ENCODE measurements at places on chromosomes 16 and 17.

- no peak for DNase-seq
Measured at GRCh38 chr17:40338058-40338457, 26.5 kb downstream of the GJD3 start.

DNA sequence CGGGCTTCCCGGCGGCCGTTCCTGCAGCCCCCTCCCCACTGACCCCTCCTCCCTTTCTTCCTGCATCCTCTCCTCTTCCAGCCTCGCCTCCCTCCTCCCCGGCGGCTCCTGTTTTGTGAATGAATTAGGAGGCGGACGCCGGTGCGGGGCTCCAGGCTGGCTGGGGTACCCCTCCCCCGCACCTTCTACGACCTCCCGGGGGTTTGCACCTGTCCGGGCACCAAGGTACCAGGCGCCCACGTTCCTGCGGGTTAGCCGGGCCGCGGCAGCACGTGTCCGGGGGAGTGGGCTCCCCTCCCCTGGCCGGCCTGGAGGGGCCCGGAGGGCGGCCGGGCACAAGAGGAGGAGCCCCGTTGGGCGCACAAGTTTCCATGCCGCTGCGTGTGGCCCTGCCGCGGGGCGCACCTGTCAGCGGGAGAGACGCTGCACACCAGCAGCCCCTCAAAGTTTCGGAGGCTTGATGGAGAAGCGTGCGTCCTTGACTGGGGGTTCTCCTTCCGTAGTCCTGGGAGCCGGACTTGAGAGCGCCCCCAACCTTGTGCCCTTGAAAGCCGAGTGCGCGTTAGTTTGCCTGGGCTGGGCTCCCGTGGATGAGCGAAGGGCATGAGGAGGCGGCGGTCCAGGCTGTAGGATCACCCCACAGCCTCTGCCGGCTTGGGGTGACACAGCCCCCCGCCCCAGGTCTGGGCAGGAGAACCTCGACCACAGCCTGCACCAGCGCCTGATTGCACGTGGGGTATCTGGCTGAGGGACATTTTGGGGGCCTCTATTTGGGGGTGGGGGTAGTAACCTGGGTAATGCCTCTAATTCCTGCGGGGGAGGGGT, 1.2 kb downstream of the HAS3 start:
- DNase-seq, result no peak

GRCh38 chr16:80208015-80208414, 332.8 kb upstream of the DYNLRB2 start:
- DNase-seq, result no peak

GRCh38 chr16:11114366-11115164, 141.4 kb downstream of the SOCS1 start:
- DNase-seq, result no peak

- DNase-seq, result no peak
Measured at GRCh38 chr17:77649717-77650211, 308.7 kb upstream of the TNRC6C start.

- no peak for DNase-seq
Measured at GRCh38 chr17:18038149-18038850, 668 bp downstream of the ATPAF2 start.

GRCh38 chr17:7555320-7555948, 3.1 kb upstream of the TNFSF13 start:
- DNase-seq, result no peak

DNA sequence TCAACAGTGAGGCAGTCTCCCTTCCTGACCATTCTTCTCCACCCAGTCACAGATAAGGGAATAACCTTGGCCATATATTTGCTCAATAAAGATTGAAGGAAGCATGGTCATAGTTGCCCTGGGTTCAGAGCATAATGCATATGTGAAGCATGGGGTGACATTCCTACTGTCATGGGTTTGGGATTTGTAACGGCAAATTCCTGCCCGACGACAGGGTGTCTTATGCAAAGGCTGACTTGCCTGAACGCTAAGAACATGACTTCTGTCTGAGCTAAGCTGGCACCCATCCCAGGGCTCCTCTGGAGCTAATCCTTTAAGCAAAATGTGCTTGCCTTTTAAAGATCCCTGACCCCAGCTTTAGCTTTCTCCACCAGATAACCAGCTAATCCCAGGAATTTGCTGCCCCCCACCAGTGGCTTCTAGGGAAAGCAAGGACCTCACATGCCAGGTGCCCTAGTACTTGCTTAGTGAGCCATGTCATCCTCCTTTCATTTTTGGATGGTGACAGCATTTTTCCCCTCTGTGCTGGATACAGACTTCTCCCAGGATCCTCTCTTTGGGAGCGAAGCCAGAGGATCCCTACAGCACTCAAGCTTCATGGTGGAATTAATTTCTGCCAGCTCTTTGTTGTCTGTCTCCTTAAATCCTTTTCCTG, 11.7 kb downstream of the SLC7A6OS start:
- no peak for DNase-seq

DNA sequence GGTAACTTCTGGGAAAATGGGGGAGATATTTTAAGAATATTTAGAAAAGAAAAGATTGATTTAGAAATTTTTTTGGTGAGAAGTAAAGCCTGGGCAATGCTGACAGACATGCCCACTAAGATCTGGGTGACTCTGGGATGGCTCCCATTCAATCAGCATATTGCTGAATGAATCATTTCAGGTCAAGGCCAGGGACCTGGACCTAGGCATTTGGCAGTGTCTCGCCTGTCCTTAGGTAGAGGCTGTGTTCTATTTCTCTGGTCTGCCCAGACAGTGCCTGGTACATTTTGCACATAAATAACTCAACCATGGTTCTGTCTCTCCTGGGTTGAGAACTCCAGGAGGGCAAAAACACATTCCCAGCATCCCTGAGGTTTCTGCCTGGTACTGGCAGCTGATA, 39.9 kb downstream of the SMPD3 start:
- no peak for DNase-seq

DNA sequence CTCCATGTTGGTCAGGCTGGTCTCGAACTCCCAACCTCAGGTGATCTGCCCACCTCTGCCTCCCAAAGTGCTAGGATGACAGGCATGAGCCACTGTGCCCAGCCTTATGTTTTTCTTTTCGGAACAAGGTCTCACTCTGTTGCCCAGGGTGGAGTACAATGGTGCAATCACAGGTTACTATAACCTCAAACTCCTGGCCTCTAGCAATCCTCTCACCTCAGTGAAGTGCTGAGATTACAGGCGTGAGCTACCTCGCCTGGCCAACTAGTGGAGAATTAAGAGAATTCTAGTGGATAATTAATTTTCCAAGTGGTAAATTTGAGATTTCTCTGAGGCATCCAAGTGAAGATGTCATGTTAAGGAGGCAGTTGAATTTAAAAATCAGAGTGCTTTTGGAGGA, 2.9 kb upstream of the FBXO47 start:
- DNase-seq, result no peak

DNA sequence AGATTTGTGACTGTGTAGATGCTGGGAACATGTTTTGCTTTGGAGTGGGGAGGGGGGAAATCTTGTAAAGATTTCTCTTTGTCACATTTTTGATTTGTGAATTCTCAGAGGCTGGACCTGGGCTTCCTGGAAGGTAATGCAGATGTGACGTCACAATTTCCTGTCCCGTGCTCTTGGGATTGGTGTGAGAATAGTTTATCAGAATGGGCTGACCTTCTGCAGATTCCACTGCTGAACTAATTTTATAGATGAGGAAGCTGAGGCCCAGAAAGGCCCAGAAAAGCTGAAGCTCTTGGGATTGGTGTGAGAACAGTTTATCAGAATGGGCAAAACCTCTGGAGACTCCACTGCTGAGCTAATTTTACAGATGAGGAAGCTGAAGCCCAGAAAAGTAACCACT, 34.0 kb downstream of the HS3ST3B1 start:
- DNase-seq, result no peak

DNA sequence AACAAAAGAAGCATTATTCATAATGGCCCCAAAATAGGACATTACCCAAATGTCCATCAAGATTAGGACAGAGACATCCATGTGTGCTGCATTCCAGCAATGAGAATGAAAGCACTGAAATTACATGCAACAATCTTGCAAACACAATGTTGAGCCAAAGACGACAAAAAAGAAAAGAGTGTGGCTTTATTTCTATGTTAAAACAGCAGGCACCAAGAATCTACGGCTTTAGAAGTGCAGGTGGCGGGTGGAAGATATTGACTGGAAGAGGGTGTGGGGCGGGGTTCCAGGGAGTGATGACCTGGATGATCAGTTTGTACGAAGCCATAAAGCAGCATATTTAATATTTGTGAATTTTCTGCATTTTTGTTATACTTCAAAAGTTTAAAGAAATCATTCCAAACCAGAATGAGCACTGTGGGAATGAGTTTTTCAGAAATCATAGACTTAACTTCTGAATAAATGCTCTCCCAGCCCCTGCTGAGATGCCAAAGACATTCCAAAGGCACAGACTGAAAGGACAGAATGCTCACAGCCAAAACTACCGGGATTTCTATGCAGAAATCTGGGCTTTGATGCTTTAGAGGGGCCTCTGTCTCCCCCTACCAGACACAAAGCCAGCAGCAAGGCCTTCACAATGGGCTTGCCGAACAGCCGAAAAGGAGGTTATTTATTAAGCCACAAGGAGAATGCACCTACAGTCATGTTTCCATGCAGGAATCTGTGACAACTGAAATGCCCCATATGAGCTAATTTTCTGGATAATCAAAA, 361.6 kb downstream of the GRIN2A start:
- no peak for DNase-seq

GRCh38 chr16:86044241-86044671, 145.3 kb downstream of the IRF8 start:
- no peak for DNase-seq

GRCh38 chr16:87210894-87211293, 106.3 kb downstream of the C16orf95 start:
- DNase-seq, result no peak

- no peak for DNase-seq
Measured at GRCh38 chr16:81502396-81503070, 57.9 kb downstream of the CMIP start.

GRCh38 chr16:8716592-8716991, 42.2 kb downstream of the ABAT start:
- no peak for DNase-seq

- DNase-seq, result no peak
Measured at GRCh38 chr17:59776577-59776976, 69.1 kb downstream of the VMP1 start.

- no peak for DNase-seq
Measured at GRCh38 chr17:6995500-6996255, at the start of gene ALOX12. Gene ALOX12, plus strand, starts transcription at chr17:6996049. Its CDS starts 69 bp downstream, at chr17:6996118.

GRCh38 chr17:62981933-62982332, 15.9 kb downstream of the TANC2 start:
- no peak for DNase-seq

GRCh38 chr17:40794466-40794865, 5.3 kb downstream of the KRT28 start:
- no peak for DNase-seq

DNA sequence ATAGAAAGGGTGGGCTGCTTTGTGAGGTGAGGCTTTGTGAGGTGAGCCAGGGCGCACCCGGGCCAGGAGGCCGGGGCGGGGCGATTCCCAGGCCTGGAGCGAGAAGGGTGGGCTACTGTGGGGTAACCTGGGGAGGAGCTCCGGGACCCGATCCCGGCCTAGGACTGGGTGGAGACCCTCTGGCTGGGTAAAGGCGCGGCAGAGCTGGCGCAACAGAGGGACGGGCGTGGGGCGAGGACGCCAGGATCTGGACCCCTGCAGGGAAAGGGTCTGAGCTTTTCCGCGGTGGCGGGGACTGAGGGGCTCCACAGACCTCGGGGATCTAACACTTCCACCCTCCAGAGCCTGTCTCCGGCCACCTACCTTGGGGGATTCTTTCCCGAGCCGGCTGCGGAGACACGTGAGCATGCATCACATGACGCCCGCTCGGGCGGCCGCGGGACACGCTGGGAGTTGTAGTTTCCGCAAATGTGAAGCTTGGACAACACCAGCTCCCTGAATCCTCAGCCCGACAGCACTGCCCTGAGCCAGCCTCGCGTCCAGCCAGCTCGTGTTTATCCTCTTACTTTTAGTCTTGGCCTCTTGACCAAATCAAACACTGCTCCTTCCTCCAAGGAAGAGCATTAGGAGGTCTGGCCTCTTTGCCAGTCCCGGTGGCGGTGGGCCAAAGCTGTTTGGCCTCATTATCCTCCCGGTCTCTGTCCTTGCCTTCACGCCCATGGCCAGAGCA, at the start of gene SLC38A7:
Gene SLC38A7, minus strand, starts transcription at position 417 of the 730 bp plus-strand sequence. CDS start 4,644 bp downstream, outside the sequence.
- DNase-seq, result peak; percentile 64

- no peak for DNase-seq
Measured at GRCh38 chr17:68599091-68599490, 2.1 kb downstream of the FAM20A start.

DNA sequence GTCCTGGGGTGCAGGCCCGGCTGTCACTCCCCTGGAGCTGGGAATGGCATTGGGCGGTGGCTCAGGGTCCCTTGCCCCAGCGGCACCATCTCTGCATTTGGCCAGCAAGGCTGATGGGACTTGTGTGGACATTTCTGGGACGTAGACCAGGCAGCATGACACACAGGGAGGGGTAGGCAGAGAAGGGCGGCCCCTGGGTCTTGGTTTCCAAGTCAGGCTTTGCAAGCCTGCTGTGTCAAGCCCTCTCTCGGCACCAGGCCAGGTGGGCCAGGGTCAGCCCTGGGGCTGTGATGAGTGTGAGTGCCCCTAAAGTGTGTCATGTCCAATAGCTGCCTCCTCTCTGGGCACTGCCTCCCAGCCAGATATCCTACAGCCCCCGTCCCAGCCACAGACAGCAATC, 335.2 kb downstream of the SEC14L1 start:
- no peak for DNase-seq

GRCh38 chr17:32482568-32483320, 4.0 kb upstream of the CDK5R1 start:
- DNase-seq, result no peak

- no peak for DNase-seq
Measured at GRCh38 chr16:918068-918467, 52.7 kb downstream of the LMF1 start.

DNA sequence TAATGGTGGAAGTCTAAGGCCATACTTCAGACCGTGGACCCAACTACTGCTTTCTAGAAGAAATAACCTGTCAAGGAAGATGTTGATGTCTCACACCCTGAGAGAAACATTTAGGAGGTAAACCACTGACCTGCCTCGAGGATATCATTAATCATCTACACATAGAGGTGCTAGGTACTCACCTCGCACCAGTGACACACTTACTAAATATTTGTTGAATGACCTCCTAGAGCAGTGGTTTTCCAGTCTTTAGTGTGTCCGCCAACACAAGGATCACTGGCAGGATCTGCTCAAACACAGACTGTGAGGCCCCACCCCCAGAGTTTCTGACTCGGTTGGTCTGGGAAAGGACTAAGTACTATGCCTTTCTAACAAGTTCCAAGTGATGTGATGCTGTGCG, 197.4 kb upstream of the CACNG5 start:
- no peak for DNase-seq

DNA sequence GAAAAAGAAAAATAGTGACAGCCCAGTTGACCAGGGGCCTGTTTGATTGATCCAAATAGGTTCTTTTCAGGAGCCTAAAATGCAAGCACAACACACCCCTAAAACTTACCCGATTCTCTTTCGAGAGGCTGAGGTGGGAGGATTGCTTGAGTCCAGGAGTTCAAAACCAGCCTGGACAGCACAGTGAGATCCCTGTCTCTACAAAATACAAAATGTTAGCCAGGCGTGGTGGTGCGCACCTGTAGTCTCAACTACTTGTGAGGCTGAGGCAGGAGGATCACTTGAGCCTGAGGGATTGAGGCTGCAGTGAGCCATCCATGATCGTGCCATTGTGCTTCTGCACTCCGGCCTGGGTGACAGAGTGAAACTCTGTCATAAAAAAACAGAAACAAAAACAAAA, 1.5 kb upstream of the KIF19 start:
- no peak for DNase-seq
